Mesothelial cell of epicardium (in vitro differentiated cells): ENCODE measurements at places on chromosomes 3 and 15.

- no peak for DNase-seq
Measured at GRCh38 chr3:35296533-35296932, 342.8 kb upstream of the ARPP21 start.

GRCh38 chr15:47548986-47549385, 168.3 kb upstream of the SEMA6D start:
- no peak for DNase-seq

- no peak for DNase-seq
Measured at GRCh38 chr3:71309342-71309741, 274.2 kb downstream of the FOXP1 start.

GRCh38 chr3:191343115-191343514, 12.8 kb upstream of the UTS2B start:
- no peak for DNase-seq

DNA sequence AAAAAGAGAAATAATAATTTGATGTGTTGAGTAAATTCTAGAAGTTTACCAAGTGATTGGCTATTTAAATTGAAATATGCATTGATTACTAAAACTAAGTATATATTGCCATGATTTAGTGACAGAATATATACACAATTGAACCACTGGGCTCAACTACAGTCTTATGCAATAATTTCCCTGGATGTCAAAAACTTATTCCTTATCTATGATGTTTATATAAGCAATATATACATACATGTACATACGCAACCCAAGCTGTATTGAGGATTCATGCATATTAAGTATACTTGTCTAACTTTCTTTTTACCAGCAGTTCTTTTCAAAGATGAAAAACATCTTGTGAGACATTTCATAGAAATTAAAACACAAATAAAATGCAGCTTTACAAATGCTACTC, 165.8 kb downstream of the ZIC4 start:
- DNase-seq, result no peak

GRCh38 chr15:98177966-98178592, 217.6 kb downstream of the ARRDC4 start:
- no peak for DNase-seq

DNA sequence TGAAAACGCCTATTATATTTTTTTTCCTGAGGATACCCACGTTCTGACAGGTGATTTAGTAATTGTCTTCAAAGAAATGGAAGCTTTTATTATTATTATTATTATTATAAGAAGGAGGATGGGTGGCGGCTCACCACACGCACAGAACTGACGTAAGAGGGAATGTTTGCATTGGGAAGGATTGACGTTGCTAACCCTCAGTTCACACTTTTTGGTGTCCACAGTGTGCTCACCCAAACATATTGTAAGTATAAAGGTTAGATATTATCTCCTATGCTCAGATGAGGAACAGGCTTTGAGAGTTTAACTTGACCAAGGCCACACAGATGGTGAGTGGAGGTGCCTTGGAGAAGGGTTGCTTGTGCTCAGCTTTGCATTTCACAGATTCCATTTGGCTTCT, 533.5 kb upstream of the TBL1XR1 start:
- no peak for DNase-seq

- DNase-seq, result no peak
Measured at GRCh38 chr15:59553879-59554735, 57.5 kb upstream of the GCNT3 start.

DNA sequence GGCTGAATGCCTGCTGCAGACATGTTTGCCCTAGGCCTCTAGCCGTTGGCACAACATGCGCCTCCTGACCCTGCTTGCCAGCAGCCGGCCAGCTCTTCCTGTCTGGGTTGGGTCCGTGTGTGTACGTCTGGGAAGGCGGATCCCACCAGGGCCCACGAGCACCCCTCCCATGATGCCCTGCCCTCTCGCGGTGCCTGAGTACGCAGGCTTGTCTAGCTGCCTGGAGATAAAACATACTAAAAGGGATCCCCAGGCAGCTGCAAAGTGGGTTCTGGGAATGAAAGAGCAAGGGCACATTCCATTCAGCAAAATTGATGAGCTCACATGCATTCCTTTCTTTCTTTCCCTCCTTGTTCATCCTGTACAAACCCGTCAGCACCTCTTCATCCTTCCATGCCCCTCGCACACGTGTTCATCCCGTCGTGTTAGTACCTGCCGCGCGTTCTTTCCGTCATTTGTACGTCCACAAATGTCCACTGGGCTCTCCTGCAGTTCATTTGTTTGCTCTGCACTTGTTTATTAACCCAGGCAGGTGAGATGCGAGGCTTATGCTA, 74.3 kb downstream of the FBLN2 start:
- DNase-seq, result no peak

- no peak for DNase-seq
Measured at GRCh38 chr15:29888646-29889045, 66.4 kb upstream of the TJP1 start.

DNA sequence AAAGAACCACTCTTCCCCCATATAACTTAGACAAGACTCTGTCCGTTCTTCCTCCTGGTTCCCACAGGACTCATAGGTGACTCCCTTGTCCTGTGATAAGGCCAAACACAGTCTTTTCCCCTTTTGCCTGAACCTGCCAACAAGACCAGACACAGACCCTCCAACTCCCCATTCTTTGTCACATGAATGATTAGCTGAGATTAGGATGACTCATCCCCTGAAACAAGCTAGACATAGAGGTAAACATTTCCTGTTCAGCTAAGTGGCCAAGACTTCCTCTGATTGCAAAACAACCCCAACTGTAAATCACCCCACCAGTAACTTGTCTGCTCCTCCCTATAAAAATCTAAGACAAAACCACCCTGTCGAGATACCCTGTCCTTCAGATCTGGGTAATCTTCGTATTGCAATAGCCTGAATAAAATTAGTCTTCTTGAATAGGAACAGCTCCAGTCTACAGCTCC, 11.4 kb upstream of the HTR3E start:
- no peak for DNase-seq

DNA sequence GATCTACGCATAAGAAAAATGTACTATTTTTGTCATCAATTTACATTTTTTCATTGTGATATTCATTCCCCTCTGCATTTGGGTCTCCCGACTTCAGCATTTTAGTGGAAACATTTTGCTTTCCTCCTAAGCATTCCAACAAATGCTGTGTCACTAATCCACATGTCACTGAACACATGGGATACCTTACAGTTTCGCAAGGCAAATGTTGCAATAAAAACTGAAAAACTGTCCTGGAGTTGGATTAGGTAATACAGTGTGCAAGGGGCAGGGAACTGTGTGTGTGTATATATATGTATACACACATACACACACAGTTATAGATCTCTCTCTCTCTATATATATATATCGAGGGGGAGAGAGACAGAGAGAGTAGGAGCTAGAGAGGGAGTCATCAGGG, 632.2 kb downstream of the MAGI1 start:
- no peak for DNase-seq

DNA sequence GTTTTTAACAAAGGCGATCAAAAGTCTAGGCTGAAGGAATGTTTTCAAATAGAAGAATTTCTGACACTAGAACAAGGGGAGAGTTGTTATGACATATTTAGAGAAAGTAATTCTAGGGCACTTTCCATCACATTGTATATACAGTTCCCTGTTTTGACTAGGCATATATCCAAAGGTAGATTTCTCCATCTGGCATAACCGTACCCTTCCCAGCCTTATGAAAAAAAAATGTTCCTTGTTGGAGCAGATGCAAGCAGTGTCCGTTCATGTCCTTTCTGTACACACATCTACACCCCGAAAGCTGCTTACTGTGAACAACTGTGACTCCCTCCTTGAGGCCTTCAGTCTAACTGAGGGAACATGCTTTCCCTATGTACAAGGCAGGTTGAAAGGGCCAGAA, 271.7 kb upstream of the GBE1 start:
- no peak for DNase-seq

GRCh38 chr15:69357773-69358771, 56.1 kb upstream of the KIF23 start:
- DNase-seq, result no peak

DNA sequence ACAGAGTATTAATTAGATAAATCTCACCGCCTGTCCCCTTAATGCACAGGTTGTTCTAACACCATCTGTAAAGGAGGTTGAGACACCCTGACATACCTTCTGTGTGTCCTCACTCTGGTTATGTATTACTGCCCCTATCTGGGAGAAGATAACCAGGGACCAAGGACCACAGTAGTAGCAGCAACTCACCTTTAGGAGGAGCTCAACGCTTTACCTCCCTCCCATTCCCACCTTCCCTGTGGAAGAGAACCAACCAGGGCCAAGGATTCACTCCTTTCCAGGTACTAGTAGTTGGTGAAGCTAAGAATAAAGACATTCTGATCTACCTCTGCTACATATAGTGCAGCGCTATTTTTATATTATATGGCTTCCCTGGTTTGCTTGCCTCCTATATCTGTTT, 232.6 kb downstream of the MEX3B start:
- DNase-seq, result no peak

- DNase-seq, result no peak
Measured at GRCh38 chr3:123034120-123034519, 6.6 kb upstream of the SEMA5B start.

DNA sequence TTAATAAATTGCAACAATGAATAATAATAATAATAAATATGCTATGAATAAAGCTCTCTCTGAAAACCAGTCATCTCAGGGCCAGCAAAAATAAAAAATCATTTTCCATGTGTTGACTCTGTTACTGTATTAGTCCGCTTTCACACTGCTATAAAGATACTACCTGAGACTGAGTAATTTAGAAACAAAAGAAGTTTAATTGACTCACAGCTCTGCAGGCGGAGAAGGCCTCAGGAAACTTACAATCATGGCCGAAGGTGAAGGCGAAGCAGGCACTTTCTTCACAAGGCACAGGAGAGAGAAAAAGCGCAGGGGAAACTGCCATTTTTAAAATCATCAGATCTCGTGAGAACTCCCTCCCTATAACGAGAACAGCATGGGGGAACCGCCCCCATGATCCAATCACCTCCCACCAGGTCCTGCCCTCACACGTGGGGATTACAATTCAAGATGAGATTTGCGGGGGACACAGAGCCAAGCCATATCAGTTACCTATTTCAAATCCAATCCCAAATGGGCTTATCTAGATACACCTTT, 224.1 kb downstream of the IGSF11 start:
- DNase-seq, result no peak

- DNase-seq, result no peak
Measured at GRCh38 chr15:67824976-67825880, at the start of gene SKOR1. Gene SKOR1, plus strand, starts transcription at chr15:67825509. Its CDS starts 94 bp downstream, at chr15:67825603.
